ENCODE measurements at places on chromosomes 4 and X. TPM values are rescaled to one million over a fixed set of nuclear protein-coding genes. Genes with fewer than 3 reads are reported as not detected.

DNA sequence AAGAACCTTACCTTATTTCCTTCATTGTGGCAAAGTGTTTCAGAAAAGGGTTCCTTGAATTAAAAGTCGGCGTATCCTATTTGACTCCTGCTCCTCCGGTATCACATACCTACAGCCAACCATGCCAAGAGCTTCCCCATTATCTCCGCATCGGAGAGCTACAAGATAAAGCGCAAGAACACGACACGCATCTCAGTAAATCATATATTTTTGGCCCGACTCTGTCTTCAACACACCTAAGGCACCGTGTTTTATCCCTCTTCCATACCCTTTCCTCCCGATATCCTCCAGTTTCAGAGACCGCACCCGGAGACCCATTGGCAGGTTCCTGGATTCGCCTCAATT, 497 bp upstream of the THAP9 start:
- no peak for DNase-seq

PRDM8 gene
- 0.17 TPM for total RNA-seq

TCEAL9 gene
- total RNA-seq: 154 TPM

DNA sequence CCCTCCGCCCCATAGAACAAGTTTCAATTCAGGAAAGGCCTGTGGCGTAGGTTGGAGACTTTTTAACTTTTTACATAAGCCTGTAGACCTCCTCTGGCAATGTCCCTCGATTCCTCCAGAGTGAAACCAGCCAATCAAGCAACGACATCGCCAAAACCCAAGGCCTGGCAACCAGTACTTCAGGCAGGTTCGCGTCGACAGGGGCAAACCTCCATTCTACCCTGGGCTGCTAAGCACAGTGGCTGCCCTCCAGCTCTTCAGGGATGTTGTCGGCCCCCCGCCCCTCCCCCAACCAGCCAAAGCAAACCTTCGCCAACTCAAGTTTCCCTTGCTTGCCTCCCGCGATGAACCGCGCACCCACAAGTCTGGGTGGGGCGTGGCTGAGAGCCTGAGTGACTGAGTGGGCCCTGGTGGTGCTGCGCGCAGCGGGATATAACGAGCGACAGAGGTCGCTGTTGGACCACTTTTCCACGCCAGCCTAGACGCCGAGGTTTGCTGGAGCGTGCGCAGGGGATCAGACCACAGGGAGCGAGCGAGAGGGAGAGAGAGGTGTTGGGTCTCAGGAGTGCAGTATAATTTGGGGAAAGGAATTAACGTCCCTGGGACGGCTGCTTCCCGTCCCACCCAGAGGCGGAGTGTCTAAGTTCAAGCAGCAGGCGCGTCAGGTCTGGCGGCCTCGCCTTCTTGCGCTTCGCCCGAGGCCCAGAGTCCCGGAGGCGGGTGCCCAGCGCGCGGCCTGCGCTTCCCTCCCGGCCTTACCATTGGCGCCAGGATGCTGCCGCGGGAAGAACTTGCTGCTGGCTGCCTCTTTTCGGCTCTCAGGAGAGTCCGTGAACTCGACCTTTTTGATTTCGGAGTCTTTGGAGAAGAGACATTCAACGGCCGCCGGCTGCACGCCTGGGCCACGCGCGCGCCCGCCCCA, 9.0 kb upstream of the PITX2 start:
- DNase-seq: peak; percentile 32

GRCh38 chr4:165458471-165458870, 79.7 kb downstream of the CPE start:
- DNase-seq: no peak

- no peak for DNase-seq
Observed at GRCh38 chrX:52979993-52980392, 21.7 kb upstream of the FAM156A start.

DNA sequence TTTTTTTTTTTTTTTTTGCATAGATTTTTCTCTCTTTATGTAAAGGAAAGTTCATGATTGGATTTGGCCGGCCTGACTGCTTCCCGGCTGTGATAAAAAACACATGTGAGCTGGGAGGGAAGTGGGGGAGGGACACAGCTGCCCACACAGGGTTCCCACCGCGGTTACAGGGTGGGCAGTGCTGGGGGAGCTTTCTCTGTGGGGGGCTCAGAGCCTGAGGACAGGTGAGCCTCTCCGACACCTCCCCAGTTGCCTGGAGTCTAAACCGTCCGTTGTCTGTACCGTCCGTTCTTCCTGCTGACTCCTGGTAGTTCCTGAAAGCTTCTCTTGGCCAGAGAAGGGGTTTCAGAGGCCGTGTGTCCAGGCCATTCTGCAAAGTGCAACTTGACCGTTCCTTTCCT, 21.8 kb downstream of the SHOX start:
- no peak for DNase-seq

- no peak for DNase-seq
Observed at GRCh38 chr4:113588895-113589668, 172.5 kb downstream of the CAMK2D start.

HTRA3 gene
- total RNA-seq: 4.7 TPM

GRCh38 chr4:165748321-165748720, 124.7 kb upstream of the TLL1 start:
- DNase-seq: no peak

GRCh38 chr4:153764601-153765368, 5.0 kb upstream of the RNF175 start:
- peak; percentile 32 for DNase-seq

SFRP2 gene
- 1.5 TPM for total RNA-seq

TNIP3 gene
- 1.1 TPM for total RNA-seq

DNA sequence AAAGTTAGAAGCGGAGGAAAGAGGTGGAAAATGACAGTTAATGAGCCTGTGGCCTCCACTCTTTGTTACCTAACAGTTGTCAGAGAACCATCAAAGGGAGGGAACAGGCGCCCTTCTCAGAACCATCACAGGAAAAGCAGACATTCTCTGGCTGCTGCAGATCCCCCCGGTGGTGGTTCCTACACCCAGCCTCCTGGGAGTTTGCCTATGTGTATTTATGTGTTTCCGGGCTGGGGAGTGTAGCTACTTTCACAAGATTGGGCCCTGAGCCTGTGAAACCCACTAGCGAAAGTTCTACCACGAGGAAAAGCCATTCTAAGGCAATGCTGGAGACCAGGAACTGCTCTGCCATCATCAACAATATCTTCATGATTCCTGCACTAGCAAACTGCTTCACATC, 52.7 kb upstream of the BCOR start:
- DNase-seq: no peak
